Lower leg skin (tissue), 4 donors: ENCODE measurements at places on chromosomes 6 and 20. TPM values are rescaled to one million over a fixed set of nuclear protein-coding genes. Genes with fewer than 3 reads are reported as not detected.

The CRISP1 gene
- total RNA-seq = not detected

The ACTL10 gene
- 2.1 TPM for total RNA-seq

The MRPL14 gene
- total RNA-seq = 56.9 TPM

The UBD gene
- not detected for total RNA-seq

DNA sequence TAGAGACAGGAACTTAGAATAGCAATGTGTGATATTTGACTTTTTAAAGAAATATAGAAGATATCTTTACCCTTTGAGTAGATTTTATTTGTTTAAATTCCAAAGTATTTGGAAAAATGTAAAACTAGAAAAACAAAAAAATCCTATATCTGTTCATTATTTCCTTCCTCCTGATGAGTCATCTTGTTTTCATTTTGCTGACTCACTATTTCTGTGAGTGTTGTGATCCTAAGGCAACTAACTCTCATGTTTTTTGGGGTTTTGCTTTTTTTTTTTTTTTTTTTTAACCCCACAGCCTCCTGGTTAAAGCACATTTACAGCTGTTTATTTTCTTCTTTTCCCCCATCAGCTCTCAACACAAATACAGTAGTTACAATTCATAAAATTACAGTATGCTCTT is 37.8 kb upstream of the THEMIS start:
- DNase-seq = no peak

GRCh38 chr20:22385602-22386305 is 198.6 kb downstream of the FOXA2 start:
- no peak for DNase-seq

DNA sequence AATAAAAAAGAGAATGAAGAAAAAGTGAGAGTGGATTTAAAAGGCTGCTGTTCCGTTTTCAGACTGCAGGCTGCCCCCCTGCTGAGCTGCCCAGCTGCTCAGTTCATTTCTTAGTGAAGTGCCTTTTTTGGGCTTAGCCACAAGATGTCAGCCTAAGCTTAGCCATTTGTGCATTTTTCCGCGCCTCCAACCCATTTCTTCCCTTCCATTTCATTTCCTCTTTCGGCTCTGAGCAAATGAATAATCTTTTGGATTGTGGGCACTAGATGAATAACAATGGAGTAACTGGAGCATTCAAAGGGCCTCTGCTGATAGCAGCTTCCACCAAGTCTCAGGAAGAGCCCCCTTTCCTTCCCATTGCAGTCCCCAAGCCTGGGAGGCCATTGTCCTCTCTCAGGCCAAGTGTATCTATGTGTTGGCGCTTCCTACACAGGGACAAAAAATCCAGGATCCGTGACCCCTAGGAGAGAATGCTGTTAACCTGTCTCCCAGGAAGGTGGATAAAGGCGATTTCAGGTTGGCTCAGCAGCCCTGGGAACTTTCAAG is 83.5 kb upstream of the SPTLC3 start:
- peak; percentile 17 for DNase-seq

DNA sequence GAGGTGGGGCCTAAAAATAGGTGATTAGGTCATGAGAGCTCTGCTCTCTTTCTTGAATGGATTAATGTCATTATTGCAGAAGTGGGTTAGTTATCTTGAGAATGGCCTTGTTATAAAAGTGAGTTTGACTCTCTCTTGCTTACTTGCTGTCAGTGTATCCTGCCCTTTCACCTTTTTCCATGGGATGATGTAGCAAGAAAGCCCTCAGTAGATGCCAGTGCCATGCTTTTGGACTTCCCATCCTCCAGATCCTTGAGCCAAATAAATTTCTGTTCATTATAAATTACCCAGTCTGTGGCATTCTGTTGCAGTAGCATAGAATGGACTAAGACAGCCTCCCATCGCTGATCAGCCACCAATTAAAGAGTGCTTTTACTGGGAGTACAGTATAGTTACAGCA is 40.1 kb downstream of the UTRN start:
- DNase-seq = no peak
